ENCODE measurements at places on chromosomes 6 and 20. TPM values are rescaled to one million over a fixed set of nuclear protein-coding genes. Genes with fewer than 3 reads are reported as not detected.

- H3K36me3 ChIP-seq: peaks cover 1% of the 10 kb centered on the region
- peak overlapping the region; percentile 84 for H3K4me3 ChIP-seq
- peaks cover 75% of the 10 kb centered on the region for H3K4me1 ChIP-seq
- DNase-seq: no peak
These were observed 2.6 kb downstream of the PYGB start for GRCh38 chr20:25250508-25250907.

- H3K4me1 ChIP-seq: peaks cover 9% of the 10 kb centered on the region
- DNase-seq: no peak
- H3K36me3 ChIP-seq: peaks cover 2% of the 10 kb centered on the region
- H3K4me3 ChIP-seq: no peak overlapping the region
- H3K27me3 ChIP-seq: peaks cover 2% of the 10 kb centered on the region
- H3K27ac ChIP-seq: no peak overlapping the region
These were observed 26.7 kb upstream of the PDE10A start for GRCh38 chr6:165689699-165690098.

GRCh38 chr6:45681860-45682511 is 304.3 kb upstream of the SUPT3H start:
- no peak overlapping the region for H3K4me3 ChIP-seq
- H3K27ac ChIP-seq: no peak overlapping the region
- H3K4me1 ChIP-seq: peaks cover 19% of the 10 kb centered on the region
- no peak for DNase-seq

GRCh38 chr20:14553774-14554534 is 216.5 kb upstream of the FLRT3 start:
- H3K27ac ChIP-seq: no peak overlapping the region
- no peaks in the 10 kb centered on the region for H3K27me3 ChIP-seq
- H3K4me1 ChIP-seq: no peaks in the 10 kb centered on the region

DNA sequence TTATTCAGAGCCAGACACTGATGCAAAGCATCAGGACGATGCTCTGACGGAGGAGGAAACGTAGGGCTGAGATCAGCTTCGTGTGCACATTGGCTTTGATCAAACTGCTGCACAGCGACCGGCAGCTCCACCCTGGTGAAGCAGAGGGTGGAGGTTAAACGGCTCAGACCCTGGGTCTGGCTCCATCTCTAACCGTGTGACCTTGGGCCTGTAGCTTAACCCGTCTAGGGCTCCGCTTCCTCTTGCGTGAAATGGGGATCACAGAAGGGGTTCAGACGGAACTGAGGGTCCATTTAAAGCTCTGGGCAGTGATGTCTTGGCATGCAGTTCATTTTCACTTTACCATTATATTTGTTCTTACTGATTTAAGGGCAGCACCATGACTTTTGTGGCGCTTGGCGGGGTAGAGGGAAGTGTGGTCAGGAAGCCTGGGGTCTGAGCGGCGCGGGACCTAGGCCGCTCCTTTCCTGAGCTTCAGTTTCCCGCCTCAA is 644 bp downstream of the RBL1 start:
- DNase-seq: no peak
- H3K36me3 ChIP-seq: no peaks in the 10 kb centered on the region
- H3K27me3 ChIP-seq: no peaks in the 10 kb centered on the region

ZBP1 gene
- total RNA-seq: not detected

DPPA5 gene
- not detected for total RNA-seq

- H3K27ac ChIP-seq: peak overlapping the region; percentile 93
- no peaks in the 10 kb centered on the region for H3K36me3 ChIP-seq
- no peaks in the 10 kb centered on the region for H3K27me3 ChIP-seq
- peak overlapping the region; percentile 40 for H3K4me3 ChIP-seq
- peaks cover 77% of the 10 kb centered on the region for H3K4me1 ChIP-seq
- DNase-seq: no peak
These were observed 64.1 kb downstream of the FAM50B start for GRCh38 chr6:3913077-3913957.

GRCh38 chr20:61997891-61998290 is 67.8 kb downstream of the TAF4 start:
- peaks cover 67% of the 10 kb centered on the region for H3K36me3 ChIP-seq
- H3K4me1 ChIP-seq: no peaks in the 10 kb centered on the region

DNA sequence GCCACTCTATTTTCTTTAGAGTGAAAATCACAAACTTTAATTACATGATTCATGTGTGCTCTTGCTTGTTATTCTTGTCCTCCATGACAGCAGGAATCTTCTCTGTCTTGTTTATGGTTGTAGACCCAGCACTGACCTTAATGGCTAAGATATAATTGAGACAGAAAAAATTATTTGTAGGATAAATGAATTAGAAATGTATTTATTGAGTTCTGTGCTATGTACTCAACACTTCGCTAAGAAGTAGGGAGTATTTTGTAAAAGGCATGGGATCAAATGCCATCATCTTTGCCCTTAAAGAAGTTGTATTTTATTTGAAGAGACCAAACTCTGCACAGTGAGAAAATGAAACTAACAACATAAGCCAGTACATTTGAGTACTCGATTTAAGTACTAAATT is 71.2 kb downstream of the CBLN4 start:
- no peaks in the 10 kb centered on the region for H3K27me3 ChIP-seq
- no peak overlapping the region for H3K4me3 ChIP-seq
- H3K36me3 ChIP-seq: no peaks in the 10 kb centered on the region
- no peak for DNase-seq
- H3K4me1 ChIP-seq: no peaks in the 10 kb centered on the region
- no peak overlapping the region for H3K27ac ChIP-seq

GRCh38 chr6:116924245-116924644 is 47.2 kb downstream of the RFX6 start:
- no peak overlapping the region for H3K4me3 ChIP-seq
- H3K36me3 ChIP-seq: no peaks in the 10 kb centered on the region
- peaks cover 10% of the 10 kb centered on the region for H3K27me3 ChIP-seq
- no peaks in the 10 kb centered on the region for H3K4me1 ChIP-seq
- no peak for DNase-seq

FARS2 gene
- total RNA-seq: 18.1 TPM

DNA sequence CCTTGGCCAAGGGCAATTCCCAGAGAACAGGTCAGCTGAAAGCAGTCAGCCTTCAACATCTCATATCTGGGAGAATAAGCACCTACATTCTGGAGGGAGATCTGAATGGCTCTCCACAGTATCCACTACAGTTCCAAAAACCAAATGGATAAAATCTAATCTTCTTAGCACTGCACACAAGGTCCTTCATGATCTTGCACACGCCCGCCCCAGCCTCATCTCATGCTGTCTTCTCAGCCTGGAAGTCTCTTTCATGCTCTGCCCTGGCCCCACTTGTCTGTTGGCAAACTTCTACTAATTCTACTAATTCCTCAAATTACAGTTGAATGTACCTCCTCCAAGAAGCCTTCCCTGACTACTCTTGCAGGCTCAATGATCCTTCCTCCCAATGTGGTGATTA is 1.8 kb upstream of the TTBK1 start:
- H3K4me3 ChIP-seq: no peak overlapping the region
- peaks cover 9% of the 10 kb centered on the region for H3K36me3 ChIP-seq
- peaks cover under 1% of the 10 kb centered on the region for H3K4me1 ChIP-seq
- H3K27ac ChIP-seq: no peak overlapping the region

- no peaks in the 10 kb centered on the region for H3K4me1 ChIP-seq
- H3K4me3 ChIP-seq: no peak overlapping the region
- DNase-seq: no peak
- peaks cover 3% of the 10 kb centered on the region for H3K36me3 ChIP-seq
These were observed 19.3 kb downstream of the ADA start for GRCh38 chr20:44632103-44632752.

- no peaks in the 10 kb centered on the region for H3K4me1 ChIP-seq
- no peak for DNase-seq
- H3K4me3 ChIP-seq: no peak overlapping the region
- H3K27me3 ChIP-seq: no peaks in the 10 kb centered on the region
These were observed 16.1 kb upstream of the RIPOR2 start for GRCh38 chr6:24951811-24952299.

- no peaks in the 10 kb centered on the region for H3K4me1 ChIP-seq
- peaks cover 2% of the 10 kb centered on the region for H3K27me3 ChIP-seq
- no peak for DNase-seq
- H3K4me3 ChIP-seq: no peak overlapping the region
- H3K36me3 ChIP-seq: peaks cover 1% of the 10 kb centered on the region
These were observed 8.2 kb upstream of the CD93 start for GRCh38 chr20:23094213-23094896.
